Suprapubic skin (tissue), 4 donors: ENCODE measurements at places on chromosomes 12 and 14.

GRCh38 chr12:46024099-46024498 is 33.7 kb upstream of the SCAF11 start:
- DNase-seq = no peak

GRCh38 chr14:33035416-33036194 is 96.9 kb downstream of the NPAS3 start:
- DNase-seq = no peak

DNA sequence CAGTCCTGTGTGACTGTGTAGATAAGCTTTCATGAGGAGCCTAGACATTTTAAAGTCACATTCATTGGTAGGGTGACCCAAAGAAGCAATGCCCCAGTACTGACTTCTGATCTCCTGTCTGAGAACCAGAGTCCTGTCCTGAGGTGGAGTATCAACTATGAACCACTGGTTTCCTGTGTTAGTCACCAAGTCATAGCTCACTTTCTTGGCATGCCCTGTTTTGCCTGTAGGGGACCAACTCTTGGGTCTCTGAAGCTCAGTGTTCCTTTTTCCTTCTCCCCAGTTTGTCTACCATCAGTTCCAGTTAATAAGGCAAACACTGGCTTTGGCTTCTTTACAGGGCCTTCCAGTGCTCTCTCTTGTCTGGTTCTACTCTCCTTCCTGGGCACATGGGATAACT is 97.4 kb downstream of the C12orf75 start:
- DNase-seq = no peak

DNA sequence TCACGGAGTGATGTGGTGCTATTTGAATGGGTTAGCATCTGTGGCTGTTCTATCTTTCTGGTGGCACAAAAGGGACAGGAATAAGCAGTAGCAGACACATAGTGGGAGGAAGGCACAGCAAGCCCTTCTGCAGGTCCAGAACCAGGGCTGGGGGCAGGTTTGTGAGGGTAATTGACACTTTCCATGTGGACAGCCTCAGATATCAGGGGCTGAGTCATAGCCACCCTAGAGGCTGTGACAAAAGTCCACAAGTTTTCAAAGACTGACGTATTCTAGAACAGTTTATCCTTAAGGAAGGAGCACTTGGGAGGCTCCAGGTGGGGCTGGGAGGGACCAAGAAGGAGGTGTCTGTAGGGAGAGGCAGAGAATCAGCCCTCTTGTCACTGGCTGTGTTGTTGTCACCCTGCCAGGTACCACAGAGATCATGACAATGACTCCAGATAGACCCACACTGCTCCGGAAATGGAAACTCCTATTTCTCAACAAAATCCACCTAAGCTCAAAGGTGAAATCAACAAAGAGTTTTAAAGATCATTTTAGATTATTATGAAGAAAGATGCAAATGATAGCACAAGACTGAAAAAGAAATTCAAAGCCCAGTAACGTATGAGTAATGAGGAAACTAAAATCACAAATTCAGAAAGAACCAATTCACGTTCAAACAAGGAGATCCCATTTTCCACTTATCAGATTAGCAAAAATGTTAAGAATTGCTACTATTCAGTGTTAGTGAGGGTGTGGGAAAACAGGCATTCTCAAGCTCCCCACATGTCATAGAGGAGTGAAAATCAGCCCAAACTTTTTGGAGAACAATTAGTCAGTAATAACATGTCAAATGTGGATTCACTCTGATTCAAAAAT is 48.3 kb downstream of the NFKBIA start:
- DNase-seq = no peak

DNA sequence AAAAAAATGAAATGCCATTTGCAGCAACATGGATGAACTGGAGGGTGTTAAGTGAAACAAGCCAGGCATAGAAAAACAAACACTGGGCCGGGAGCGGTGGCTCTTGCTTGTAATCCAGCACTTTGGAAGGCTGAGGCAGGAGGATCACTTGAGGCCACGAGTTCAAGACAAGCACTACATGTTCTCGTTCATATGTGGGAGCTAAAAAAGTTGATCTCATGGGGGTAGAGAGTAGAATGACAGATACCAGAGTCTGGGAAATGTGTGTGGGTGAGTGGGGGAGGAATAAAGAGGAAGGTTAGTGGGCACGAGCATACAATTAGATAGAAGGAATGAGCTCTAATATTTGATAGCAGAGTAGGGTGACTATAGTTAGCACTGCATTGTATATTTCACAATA is 21.5 kb downstream of the CACNA2D4 start:
- DNase-seq = no peak

DNA sequence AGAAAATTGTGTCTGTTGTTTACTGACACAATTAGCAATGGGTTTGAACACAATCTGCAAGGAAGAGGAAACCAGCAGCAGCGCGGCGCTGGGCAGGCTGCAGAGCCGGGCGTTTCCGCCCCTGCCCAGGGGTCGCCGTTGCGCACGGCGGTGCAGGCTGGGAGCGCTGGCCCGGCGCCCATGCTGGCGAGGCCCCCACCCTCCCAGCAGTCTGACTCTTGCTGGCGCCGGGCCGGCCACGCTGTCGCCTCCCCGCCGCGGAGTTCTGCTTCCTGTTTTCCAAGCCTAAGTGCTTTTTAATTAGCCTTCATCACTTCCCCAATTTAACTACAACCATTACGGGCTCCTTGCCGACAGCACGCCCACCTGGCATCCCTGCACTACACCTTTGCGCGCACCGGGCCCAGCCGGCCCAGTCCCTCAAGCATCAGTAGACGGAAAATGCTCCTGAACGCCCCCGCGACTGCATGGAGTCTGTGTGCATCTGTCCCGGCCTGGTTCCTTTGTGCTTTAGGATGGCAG is 212.1 kb downstream of the GXYLT1 start:
- DNase-seq = peak; percentile 74

GRCh38 chr12:129563266-129563665 is 340.6 kb downstream of the TMEM132D start:
- DNase-seq = no peak

DNA sequence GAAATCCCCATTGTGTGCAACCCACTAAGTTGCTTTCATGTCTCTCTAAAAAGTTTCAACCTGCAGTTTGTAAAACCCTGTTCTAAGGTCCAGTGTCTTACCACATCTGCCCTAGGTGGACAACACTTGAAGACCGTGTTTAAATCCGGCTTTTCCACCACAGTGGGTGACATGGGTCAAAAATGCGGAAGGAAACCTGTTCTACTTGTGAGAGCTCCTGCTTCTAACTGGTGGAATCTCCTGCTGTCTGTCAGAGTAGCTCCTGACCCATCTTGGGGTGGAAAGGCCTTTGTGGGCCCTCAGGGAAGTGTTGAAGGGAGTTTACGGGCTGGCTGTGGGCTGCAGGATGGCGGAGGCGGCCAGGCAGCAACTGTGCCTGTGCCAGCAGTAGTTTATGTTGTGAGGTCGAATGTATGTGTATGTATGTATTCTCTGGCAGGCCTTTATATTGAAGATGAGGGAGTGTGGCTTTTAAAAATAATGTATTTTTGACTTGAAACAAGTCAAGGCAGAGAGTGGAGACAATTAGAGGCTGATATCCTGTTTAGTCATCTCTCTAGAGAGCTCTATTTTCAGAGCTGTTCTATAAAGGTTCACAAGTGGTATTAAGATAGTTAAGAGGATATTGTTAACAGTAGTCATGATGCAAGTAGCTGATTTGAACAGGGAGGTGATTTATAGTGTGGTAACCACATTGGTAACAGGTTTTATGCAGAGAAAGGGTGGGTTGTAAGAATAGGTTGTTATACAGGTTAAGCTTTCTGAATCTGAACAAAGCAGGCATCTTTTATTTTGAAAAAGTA is 67.0 kb downstream of the PRKCH start:
- DNase-seq = no peak

DNA sequence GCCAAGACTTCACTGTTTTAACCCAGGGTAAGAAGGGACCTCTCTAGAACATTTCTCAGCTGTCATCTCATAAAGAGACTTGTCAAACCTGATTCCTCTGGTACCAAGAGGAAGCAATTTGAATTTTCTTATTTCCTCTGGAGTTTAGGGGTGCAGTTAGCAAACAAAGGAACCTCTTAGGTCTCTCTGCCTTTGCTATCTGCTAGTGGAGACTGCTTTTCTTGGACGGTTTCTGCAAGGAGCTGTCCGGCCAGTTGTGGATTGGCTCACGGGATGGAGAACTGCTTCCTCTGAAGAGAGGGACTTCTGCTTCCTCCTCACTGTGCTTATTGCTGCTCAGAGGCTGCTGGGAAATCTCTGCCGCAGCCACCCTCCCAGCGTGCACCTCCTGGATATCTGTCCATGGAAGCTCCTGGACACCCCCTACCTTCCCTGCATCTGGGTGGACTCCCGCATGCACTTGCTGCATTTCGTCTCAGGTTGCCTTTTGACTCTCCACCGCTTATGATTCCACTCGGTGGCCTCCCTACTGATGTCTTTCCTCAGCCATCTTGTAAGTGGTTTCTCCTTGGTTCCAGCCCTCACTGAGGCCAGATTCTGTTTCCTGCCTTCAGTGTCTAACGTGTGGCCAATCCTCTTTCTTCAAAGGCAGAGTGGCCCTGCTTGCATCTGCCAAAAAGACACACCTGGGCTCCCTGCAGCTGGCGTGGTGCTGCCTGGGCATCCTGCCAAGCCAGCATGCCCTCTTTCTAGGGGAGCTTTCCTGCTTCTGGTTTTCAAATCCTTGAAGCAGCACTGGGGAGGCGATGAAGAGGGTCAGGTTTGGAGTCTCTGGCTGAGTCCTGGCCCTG is 187.3 kb downstream of the CHST11 start:
- no peak for DNase-seq

DNA sequence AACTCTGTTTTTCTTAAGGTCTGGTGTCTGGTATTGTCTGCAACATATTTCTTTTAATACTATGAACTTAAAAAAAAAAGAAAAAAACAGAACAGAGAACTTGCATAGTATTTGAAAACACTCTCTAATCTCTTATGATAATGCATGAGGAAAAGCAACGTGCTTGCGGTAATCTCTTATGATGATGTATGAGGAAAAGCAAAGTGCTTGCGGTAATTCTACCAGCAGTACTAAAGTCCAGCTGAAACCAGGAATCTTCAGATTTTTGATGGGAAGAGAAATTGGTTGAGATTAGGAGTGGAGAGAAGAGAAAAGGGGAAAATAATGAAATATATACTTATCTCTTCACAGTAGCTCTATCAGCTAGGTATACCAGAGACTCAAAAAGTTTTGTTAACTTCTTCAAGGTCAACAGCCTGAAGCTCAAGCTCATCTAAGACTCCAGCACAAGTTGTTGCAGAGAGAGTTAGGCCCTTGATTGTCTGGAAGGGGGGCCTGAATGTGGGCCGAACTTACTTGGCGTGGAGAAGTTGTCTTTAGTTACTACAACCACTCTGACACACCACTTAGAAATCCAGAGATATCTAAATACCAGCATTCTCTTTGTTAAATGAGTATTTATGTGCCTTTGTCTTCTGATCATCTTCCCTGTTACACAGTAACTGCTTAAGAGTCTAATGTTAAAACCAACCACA is 240.4 kb downstream of the PRKD1 start:
- no peak for DNase-seq

DNA sequence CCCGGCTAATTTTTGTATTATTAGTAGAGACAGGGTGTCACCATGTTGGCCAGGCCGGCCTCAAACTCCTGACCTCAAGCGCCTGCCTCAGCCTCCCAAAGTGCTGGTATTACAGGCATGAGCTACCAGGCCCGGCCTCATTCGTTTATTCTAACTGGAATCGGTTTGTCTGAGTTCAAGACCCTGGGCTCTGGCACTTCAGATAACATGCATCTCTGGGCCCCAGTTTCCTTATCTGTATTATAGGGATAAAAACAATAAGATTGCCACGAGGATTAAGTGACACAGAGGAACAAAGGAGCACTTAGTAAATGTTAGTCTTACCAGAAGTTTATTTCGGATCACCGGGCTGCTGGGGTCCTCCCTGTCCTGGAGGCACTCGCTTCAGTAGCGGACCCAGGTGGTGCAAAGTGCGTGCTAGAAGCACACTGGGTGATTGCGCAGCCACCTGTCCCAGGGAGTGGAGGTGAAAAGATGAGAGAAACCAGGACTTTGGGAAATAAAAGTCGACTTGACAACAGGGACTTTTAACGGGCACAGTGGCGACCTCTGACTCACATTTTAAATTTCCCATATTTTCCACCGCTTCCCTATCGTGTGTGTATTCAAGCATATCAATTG is 37.5 kb downstream of the ACACB start:
- DNase-seq = no peak

- DNase-seq = no peak
These were observed 463.6 kb downstream of the NRXN3 start for GRCh38 chr14:78633752-78634151.

GRCh38 chr12:84702001-84702400 is 210.6 kb downstream of the SLC6A15 start:
- DNase-seq = no peak

GRCh38 chr12:85527192-85527591 is 247.2 kb downstream of the ALX1 start:
- no peak for DNase-seq

GRCh38 chr12:39805651-39806050 is 186.0 kb upstream of the ABCD2 start:
- no peak for DNase-seq

- no peak for DNase-seq
These were observed 36.1 kb upstream of the TMEM179 start for GRCh38 chr14:104640681-104641080.

- DNase-seq = no peak
These were observed 17.3 kb downstream of the KITLG start for GRCh38 chr12:88562846-88563582.

DNA sequence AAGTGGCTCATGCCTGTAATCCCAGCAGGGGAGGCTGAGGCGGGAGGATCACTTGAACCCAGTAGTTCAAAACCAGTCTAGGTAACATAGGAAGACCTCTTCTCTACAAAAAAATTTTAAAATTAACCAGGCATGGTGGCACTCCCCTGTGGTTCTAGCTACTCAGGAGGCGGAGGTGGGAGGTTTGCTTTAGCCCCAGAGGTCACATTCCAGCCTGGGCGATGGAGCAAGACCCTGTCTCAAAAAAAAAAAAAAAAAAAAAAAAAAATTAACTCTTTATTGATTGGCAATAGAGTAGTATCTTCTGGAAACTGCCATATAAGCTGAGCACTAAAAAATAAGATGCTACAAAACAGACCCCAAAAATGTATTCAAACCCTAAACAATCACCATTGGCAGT is 69.5 kb downstream of the LLPH start:
- no peak for DNase-seq

DNA sequence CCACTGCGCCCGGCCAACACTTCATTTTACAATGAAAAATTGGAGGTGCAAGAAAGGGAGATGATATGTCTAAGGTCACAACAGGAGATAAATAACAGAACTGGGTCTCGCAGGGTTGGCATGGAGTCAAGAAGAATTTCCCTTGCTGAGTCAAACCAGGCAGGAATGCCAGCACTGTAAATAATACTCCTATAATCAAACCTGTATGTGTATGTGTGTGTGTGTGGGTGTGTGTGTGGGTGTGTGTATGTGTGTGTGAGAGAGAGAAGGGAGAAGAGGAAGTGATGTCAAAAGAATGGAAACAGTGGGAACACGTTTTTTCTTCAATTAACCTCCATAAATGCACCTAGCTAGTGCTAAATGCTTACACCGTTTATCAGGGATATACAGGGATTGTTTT is 70.4 kb downstream of the TMEM116 start:
- DNase-seq = no peak
